ENCODE measurements at places on chromosomes 7 and 10. TPM values are rescaled to one million over a fixed set of nuclear protein-coding genes. Genes with fewer than 3 reads are reported as not detected.

DNA sequence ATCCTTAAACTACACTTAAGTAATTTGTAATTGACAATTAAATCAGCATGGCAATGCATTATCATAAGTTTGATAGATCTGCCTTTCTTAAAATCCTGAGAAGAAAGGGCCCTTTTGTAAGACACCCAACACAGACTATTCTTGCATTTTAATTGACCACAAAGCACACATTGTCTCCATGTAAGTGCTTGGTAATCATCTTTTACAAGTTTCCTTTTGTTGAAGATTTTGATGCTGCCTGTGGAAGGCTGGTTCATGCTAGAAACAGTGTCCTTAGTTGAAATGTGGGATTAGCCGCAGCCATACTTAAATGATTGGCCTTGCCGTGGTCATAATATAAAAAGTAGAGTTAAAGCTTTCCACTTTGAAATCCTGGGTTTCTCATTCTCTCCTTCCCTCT, 32.3 kb upstream of the CELF2 start:
- no peaks in the 10 kb centered on the region for H3K27me3 ChIP-seq
- no peak overlapping the region for H3K27ac ChIP-seq
- H3K4me3 ChIP-seq = no peak overlapping the region
- H3K4me1 ChIP-seq = no peaks in the 10 kb centered on the region
- no peaks in the 10 kb centered on the region for H3K36me3 ChIP-seq

The MMP21 gene
- 0.40 TPM for total RNA-seq

The ZP3 gene
- 16.7 TPM for total RNA-seq

The SVIL gene
- 23.5 TPM for total RNA-seq

DNA sequence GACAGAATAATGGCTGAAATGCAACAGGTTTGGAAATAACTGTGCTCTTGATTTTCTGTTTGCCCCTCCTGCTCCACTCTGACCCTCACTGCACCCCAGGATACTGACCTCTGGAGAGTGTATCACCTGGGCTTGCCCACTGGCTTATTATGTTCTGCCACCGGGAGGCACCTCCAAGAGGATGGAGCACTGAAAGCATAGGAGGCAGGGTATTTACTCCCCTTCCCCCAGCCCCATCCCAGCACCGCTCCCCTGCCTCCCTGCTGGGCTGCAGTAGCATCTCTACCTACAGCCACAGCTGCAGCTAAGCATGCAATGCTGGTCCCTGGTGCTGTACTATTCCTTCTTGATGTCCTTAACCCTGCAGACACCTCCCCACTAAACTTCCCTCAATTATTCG, 26.4 kb downstream of the RAB11FIP2 start:
- H3K4me1 ChIP-seq = no peaks in the 10 kb centered on the region
- no peaks in the 10 kb centered on the region for H3K27me3 ChIP-seq
- H3K27ac ChIP-seq = no peak overlapping the region
- peaks cover 5% of the 10 kb centered on the region for H3K36me3 ChIP-seq
- no peak overlapping the region for H3K4me3 ChIP-seq

The TNKS2 gene
- total RNA-seq = 39.7 TPM

The CCT6A gene
- total RNA-seq = 62.4 TPM

The ENO4 gene
- total RNA-seq = not detected
